ENCODE measurements at places on chromosomes 3 and 15.
A peak's percentile ranks its signal among the peaks of the same experiment; 100 is the strongest.

- DNase-seq = no peak
Observed at GRCh38 chr3:152345233-152345632, 76.5 kb downstream of the MBNL1 start.

- no peak for DNase-seq
Observed at GRCh38 chr15:74220475-74221248, 15.5 kb upstream of the CCDC33 start.

DNA sequence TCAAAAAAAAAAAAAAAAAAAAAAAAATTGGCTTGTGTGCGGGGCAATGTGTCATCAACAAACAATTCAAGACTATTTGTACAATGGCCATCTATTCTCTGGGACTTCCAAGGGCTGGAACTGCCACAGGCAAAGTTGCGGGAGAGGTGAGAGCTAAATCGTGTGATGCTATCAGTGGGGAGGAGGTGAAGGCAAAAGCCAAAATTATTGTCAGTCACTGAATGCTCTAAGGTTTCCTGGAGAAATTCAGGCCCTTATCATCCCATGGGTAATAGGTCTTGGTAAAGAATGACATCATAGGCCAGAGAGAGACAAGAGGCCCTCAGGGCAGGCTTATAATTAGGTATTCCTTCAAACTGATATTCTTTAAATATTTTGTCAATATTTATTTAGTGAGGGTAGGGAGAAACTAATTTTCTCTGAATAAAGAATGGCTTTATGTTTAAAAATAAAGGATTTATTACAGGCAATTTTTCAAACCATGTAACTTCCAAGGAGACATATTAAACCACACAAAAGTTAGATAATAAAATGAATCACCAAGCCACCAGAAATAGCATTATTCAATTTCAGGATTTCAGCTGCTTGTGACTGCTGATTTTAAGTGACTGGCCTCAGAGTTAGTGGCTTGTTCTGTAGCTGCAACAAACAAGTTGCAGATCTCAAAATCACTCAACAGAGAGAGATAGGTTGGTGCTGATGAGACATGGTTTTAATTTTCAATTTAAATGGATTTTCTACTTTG lies 226.3 kb upstream of the MRPL3 start:
- DNase-seq = no peak

DNA sequence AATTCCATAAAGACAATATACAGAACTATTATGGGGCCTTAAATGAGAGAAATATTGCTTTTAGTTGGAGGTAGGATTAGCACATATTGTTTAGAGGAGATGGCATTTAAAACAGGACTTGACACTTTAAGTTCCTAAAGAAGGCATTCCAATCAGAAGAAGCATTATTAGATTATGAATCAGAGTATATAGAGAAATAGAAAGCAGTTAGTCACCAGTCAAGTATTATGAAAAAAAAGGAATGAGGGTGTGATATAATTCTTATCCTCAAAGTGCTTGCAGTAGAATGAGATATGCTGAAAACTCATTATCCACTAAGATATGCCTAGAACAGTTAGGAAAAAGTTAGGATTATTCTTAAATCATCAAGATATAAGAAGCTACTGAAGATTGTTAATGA lies 456.2 kb downstream of the ZNF385D start:
- DNase-seq = no peak

DNA sequence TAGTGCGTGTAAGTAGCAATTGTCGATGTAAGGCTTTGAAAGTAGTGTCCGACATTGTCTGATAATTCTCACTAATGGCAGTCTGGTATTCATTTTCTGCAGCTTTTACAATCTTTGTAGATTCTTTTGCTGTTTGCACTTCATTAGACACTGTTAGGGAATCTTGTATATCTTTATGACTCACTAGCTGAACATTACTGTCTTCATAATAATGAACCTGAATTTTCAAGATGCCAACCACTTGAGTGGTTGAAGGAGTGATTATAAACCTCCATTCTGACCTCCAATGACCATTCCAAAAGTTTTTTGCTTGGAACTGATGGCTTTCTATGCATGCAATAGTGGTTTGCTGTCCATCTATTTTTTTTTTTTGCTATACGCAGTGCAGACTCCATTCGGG lies 76.4 kb upstream of the MFGE8 start:
- no peak for DNase-seq

DNA sequence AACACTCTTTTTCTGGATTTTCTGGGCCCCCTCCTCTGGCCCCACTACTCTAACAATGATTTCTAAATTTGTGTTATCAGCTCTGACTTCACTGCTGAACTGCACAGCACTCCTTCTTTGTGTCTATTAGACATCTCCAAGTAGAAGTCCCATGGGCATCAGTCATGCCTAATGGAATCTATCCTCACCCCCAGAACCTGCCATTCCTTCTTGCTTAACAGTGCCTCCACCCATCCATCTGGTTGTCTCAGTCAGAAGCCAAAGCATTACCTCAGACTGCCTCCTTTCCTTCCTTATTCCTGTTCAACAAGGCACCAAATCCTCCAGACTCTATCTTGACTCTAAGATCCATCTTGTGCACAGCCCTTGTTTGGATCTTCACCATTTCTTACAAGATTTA lies 36.2 kb downstream of the SSR3 start:
- DNase-seq = no peak

GRCh38 chr3:54957711-54958110 lies 29.9 kb upstream of the LRTM1 start:
- no peak for DNase-seq

DNA sequence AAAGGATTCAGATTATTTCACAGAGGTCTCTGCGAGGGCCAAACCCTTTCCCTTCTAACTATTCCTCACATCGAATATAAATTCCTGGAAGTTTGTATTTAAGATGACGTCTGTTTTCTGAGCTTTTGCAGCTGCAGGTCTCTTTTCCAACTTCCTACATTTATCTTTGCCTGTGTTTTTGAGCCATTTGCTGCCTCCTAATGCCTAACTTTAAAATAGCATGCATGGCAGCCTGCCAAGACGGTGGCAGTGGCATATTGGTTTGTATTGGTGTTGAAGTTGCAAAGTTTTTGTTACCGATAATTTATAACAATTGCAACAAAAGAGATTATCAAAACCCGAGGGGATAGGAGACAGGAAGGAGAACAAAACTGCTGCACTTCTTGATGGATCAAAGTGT lies 187.1 kb upstream of the DNAJC19 start:
- DNase-seq = peak; percentile 70

DNA sequence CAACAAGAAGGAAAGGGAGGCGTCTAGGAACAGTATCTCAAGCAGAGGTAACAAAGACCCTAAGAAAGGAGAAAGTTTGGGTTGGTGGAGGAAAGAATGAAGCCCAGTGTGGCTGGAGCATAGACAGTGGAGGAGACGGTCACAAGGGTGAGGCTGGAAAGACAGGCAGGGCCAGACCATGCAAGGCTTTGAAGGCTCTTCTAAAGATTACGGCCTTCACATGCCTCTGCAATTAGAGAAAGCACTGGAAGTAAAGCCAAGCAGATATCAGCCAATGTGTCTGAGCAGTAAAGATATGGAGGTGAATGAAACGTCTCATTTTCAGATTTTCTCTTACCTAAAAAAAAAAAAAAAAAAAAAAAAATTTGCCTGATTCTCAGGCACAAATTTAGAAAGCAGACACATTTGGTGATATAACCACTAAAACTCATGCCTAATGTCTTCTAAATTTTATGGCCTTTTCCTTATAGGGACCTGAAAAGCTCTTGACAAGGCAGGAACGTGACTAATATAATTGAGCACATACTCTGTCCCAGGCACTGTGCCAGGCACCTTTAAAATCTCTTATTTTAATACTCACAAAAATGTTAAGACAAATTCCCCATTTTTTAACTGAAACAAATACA lies 184.1 kb downstream of the MECOM start:
- DNase-seq = no peak

GRCh38 chr15:43872416-43873020 lies 45.7 kb downstream of the WDR76 start:
- DNase-seq = peak; percentile 43

- no peak for DNase-seq
Observed at GRCh38 chr15:84975871-84976351, 5.7 kb upstream of the PDE8A start.

DNA sequence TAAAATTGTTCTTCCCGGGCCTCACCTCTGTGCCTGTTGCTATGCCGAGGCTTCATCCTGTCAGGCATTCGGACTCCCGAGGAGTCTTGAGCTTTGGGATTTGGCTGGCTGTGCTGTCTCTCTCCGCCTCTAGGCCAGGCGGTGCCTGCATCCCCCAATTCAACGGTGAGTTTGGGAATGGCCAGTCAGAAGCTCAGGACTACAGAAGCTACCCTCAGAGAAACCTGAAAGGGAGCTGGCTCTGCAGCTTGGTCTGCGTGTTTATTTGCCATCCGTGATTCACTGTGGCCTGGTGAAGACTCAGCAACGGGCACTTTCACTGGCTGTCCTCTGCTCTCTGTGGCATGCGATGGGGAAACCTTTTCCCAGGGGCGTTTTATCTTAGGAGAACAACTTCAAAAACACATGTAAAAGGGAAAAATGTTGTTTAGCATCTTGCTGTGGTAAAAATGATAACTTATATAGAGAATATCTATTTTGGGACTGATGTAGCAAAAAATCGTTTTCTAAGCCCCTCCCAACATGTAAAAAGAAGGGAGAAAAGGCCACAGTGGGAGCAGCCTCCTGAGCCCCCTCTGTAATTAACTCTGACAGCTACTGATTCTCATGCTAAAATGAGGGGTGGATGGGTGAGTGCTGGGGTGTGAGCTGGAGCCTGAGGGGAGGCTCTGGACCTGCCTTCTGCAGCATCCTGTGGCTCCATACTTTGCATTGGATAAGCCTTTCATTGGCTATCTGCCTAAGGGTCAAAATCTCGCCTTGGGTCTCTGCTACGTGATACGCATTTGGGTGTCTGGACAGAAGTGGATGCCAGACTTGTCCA lies 103.4 kb upstream of the KLHL25 start:
- DNase-seq = no peak

- no peak for DNase-seq
Observed at GRCh38 chr3:50532062-50532705, 28.8 kb upstream of the CACNA2D2 start.
